Astrocyte of the spinal cord (primary cell): ENCODE measurements at places on chromosomes 7 and 10.

GRCh38 chr7:133491846-133492652, 239.2 kb downstream of the EXOC4 start:
- peak; percentile 25 for DNase-seq

- no peak for DNase-seq
Observed at GRCh38 chr10:61336831-61337230, 116.3 kb downstream of the TMEM26 start.

GRCh38 chr10:20089879-20090278, 273.6 kb downstream of the PLXDC2 start:
- no peak for DNase-seq

- DNase-seq = no peak
Observed at GRCh38 chr7:148598351-148598750, 7.8 kb downstream of the C7orf33 start.

GRCh38 chr10:91653219-91653870, 20.5 kb upstream of the PPP1R3C start:
- DNase-seq = peak; percentile 71

DNA sequence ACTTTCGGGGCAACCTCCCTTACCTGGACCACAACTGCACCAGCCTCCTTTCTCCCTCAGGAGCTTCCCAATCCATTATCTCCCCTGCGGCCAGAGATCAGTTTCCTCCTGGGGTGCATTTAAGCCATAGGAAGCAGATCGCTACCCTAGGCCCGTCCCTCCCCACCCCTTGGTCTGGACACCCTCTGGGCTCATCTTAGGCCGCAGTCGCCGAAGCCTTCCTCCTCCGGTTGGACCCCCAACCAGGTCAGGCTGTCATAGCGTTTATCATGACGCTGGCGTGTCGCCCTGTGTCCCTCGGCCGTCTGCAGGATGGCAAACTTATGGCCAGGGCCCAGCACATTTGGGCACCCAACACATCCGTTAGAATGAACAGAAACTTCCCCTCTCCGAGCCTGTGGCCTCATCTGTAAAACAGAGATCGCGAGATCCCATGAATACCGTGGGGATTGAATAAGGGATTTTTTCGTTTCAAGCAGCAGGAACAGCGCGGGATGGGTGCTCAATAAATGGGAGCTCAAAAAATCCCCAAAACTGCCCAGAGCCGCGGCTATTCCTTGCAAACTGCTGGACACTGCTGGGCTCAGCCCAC, 669 bp upstream of the AP5Z1 start:
- peak; percentile 78 for DNase-seq

DNA sequence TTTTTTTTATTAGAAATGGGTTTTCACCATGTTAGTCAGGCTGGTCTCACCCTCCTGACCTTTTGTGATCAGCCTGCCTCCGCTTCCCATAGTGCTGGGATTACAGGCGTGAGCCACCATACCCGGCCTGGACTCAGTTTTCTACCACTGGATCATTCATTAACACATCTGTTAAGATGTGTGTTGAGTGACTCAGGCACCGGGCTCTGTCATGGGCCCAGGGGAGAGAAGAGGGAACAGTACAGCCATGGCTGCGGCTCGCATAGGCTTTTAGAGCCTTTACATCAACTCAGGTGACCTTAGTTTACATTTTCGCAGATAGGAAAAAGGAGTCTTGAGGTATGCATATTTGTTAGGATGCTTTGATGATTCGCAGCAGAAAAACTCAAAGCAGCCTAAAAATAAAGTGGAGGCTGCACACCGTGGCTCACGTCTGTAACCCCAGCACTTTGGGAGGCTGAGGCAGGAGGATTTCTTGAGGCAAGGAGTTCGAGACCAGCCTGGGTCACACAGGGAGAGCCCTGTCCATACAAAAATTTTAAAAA, 3.1 kb upstream of the ARPC1B start:
- no peak for DNase-seq

DNA sequence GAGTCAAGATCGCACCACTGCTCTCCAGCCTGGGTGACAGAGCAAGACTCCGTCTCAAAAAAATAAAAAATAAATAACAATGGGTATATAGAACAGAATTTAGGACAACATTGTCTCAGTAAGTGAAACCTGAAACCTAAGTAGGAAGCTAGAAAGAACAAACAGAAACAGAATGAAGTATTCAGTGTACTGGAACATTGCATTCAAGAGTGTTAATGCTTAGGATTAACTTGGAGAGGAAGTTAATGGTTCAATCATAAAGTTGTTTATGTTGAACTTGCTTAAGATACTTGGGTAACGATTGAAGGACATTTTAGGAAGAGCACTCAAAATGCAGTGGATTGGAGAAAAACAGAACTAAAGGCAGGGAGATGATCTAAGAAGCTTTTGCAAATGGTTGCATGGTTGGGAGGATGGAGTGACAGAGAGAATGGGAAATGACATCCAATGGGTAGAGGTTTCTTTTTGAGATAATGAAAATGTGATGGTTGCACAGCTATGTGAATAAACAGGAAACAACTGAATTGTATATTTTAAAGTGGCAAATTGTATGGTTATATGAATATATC, 233.7 kb downstream of the ADK start:
- no peak for DNase-seq

GRCh38 chr10:37754538-37755323, 102.7 kb downstream of the ZNF248 start:
- DNase-seq = no peak

DNA sequence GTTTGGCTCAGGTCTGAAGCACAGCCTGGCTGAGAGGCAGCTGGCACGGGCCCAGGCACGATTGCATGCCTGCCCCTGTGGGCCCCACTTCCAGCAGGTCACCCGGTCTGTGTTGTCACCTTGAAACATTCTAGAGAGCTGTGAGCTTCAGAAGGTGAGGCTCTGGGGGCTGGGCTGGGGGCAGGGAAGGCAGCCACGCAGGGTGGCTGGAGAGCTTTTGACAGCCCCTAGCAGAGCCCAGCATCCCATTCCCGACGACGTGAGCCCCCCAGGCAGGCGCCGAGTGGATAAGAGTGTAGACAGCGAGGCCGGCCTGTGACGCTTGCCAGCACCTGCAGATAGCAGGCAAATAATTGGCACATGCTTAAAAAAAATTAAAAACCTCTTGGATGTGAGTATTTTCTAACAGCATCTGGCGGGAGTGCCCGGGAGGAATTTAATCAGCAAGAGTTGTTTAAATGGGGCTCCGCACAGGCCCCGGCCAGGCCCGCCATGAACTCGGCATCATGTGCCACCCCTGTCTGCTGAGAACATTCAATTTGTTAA, 212.0 kb upstream of the TBX20 start:
- DNase-seq = no peak

- no peak for DNase-seq
Observed at GRCh38 chr10:5443429-5443828, 31.1 kb downstream of the NET1 start.
